NCI-H1105 treated with DMSO at 0.1 percent for 48 hours (cell line): ENCODE measurements at places on chromosomes 5 and 9.
A peak's percentile ranks its signal among the peaks of the same experiment; 100 is the strongest.

DNA sequence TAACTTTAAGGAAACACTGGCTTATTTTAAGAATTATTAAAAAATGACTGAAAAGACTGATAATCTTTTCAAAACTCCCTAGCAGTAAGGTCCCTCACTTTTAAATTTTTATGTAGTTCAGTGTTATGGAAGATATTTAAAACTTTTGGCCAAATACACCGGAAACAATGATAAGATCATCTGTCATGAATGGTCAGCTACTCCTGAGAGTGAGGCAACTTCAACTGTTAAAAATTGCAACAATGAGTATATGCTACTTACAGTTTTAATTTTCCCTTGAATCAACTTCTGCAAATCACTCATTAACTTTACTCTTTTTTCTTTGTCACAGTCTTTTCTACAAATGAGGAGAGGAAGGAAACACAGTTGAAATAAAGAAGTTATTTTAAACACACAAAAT lies 10.8 kb downstream of the PUM3 start:
- no peak for DNase-seq

- peak; percentile 62 for DNase-seq
Observed at GRCh38 chr9:35859310-35859989, 10.8 kb downstream of the OR13J1 start.

DNA sequence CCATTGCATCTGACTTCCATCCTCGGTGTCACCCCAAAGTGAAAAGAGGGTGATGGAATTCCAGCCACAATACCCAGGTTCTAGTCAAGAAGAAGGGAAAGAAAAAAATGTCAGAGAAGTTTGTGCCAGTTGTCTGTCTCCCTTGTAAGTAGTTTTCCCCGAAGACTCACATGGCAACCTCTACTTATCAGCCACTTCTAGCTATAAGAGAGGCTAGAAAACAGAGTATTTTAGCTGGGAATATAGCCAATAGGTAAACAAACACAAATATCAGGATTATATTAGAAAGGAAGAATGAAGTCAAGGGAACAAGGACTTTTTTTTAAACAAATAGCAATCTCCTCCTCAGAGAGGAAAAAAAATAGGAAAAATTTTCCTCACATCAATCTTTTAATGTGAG lies 12.2 kb upstream of the ISL1 start:
- DNase-seq, result peak; percentile 71

DNA sequence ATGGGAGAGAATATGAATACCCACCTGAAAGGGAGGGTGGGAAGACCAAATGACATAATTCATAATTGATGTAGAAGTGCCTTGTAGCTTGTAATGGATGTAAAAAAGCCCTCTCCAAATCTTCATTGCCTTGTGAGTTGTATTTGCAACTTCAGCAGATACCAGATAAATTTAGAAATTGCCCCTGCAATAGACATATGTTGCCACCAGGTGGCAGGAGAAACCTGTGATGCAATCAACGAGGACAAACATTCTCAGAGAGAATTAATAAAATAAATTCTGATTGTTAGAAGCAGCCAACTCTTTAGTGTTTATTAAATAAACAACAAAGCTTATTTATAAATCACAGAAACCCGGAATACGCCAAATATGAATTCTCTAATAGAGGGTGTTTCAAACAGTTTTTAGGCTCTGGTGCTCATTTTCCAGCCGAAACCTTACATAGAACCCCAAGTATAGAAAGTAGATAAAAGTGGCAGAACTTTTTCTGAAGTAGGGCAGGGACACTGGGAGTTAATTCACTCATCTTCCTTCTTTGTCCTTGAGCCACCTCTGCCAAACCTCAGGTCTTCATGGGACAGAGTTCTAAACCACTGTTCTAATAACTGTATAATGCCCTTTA lies 147.8 kb downstream of the TMEM38B start:
- peak; percentile 18 for DNase-seq

- no peak for DNase-seq
Observed at GRCh38 chr5:137833463-137833862, 34.2 kb upstream of the MYOT start.

DNA sequence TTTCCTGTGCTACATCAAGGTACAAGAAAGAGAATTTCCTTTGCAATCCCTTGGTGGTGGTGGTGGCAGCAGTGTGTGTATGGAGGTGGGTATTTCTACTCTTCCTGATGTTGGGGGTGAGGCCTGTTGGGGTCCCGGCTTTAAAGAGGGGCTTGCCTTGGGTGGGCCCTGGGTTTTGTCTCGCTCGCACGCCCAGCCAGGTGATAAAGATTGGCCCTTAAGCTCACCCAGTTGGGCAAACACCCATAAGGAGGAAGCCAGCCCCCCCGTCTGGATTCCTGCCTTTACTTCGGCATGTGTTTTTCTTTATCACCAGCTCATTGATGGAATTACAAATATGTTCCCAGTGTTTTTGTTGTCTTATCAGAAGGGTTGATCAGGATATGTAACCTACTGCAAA lies 16.0 kb upstream of the SARDH start:
- no peak for DNase-seq

- no peak for DNase-seq
Observed at GRCh38 chr9:87676976-87677775, 48.7 kb upstream of the CTSL start.

GRCh38 chr5:108620516-108620915 lies 127.2 kb upstream of the FER start:
- DNase-seq, result no peak

DNA sequence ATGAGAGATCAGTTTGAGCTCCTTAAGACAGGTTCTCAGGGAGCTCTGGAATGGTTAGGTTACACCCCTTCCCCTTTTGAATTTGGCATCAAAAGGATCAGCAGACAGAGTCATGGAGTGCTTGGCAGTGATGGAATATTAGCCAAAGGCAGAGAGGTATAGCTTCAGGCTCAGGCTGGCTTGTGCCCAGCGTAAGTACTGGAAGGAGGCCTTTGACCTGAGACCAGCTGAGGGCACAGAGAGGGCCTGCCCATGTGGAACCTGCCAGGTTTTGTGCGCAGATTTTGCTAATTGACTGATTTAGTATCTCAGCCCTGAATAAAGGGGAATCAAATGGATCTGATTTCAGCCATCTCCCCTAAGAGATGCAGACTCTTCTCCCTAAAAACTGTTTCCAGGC lies 81.5 kb downstream of the RGS3 start:
- no peak for DNase-seq

DNA sequence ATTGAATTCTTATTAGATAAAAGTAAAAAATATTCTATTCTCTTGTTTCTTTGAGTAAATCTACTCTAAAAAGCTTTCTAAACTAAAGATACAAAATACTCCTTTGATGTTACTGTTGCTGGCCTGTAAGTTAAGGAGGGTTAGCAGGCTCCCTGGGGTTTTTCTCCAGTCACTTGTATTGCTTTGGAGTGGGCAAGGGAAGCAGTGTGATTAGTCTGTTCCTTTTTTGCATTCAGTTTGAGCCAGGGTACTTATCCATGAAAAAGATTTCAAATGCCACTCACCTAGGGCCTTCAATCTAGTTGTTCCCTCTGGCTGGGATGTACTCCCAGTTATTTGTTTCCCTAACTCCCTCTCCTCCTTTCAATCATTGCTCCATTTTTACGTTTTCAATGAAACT lies 256.2 kb upstream of the SMC2 start:
- DNase-seq, result no peak

DNA sequence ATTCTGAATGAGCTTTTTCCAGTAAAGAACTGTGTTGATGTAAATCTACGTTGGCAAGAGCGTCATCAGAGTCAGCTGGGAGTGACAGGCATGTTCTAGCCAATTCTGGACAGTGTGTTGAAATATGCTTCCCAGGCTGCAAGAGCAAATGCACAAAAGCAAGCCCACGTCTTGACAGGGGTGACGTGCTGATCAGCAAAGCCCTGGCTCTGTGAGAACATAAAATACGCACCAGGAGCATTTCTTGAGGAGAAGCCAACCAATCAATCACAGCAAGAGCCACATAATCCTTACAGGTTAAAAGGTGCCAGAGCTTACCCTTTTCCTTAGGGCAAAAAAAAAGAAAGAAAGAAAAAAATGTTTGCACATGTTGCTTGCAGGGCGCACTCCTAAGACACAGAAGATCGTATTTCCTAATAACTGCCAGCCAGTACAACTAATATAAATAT lies 148.1 kb downstream of the PDE4D start:
- no peak for DNase-seq

GRCh38 chr5:139575751-139576150 lies 14.6 kb downstream of the UBE2D2 start:
- no peak for DNase-seq

DNA sequence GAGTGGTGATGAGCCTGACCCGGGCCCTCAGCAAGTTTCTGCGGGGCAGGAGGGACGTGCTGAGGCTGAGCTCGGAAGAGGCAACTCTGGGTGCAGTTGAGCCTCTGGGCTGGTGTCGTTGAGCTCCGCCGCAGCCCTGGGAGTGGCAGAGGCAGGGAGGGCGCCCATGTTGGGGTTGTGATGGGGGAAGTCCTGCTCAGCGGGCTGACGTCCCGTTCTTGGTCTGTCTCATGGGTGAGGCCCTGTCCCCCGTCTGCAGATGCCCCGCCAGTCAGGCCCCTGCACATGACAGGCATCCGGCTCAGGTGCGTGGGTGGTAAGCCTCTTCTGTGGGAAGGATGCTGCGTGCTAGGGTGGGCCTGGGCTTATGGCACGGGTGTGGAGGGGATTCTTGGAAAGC lies 64.3 kb downstream of the RXRA start:
- DNase-seq, result no peak

GRCh38 chr9:17165764-17166163 lies 30.9 kb downstream of the CNTLN start:
- DNase-seq, result no peak

- peak; percentile 79 for DNase-seq
Observed at GRCh38 chr9:14616188-14616982, 76.8 kb downstream of the ZDHHC21 start.

DNA sequence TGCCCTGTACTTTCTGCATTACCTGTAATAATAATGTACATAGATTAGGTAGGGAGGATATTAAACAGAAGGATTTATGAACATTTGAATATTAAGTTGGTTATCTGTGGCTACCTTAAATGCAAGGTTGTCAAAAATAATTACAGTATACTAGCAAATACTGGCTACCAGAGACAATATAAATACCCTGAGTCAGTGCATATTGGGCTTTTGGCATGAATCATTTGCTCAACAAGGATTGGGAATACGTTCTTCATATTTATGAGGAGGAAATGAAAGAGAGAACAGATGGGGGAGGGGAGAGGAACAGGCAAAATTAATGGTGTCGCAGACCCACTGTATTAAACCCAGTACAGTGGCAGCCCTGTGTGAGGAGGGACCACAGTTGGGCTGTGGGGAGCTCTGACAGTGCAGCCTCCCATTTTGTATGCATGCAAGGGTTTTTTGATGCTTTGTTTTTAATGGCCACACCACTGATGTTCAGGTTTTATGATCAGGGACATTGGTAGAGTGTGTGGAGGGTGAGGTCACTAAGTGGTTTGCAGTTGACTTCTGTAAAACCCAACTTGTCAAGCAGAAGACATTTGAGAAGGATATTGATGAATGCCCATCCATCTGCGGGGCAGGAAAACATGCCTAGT lies 56.9 kb downstream of the MVB12B start:
- DNase-seq, result no peak

- DNase-seq, result no peak
Observed at GRCh38 chr9:33101104-33101951, 24.9 kb upstream of the SMU1 start.

GRCh38 chr9:38419181-38419580 lies 5.1 kb downstream of the IGFBPL1 start:
- no peak for DNase-seq

DNA sequence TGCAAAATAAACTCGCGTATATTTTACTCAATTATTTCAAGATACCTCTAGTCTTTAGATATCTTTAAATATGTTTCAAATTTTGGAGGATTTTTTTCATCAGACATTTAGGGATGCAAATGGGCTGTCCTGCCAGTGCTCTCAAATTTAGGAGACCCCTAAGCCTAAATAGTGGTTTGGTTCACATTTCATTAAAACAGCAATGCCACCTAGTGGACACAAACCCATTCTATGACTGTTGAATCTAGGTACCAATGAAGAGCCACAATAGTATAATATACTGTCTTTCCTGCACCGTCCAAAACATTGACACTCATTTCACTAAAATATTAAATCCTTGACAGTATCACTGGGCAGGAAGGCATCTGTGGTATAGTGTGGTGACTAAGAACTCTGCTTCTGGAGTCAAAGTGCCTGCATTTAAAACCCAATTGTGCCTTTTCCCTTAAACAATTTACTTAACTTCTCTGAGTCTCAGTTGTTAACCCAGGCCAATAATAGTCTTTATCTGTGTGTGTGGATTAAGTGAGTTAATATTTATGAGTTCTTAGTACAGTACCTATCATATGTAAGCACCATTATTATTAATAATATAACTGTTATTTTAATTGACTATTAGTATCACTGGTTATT lies 148.0 kb downstream of the RORB start:
- peak; percentile 26 for DNase-seq

GRCh38 chr9:86163503-86163902 lies 64.1 kb upstream of the GOLM1 start:
- no peak for DNase-seq

- no peak for DNase-seq
Observed at GRCh38 chr5:148922606-148923005, 96.2 kb downstream of the ADRB2 start.

GRCh38 chr5:172078726-172079345 lies 72.4 kb upstream of the FBXW11 start:
- peak; percentile 5 for DNase-seq

GRCh38 chr5:68222824-68223354 lies 7.3 kb downstream of the PIK3R1 start:
- no peak for DNase-seq

GRCh38 chr5:115320006-115320405 lies 23.6 kb upstream of the CCDC112 start:
- no peak for DNase-seq

DNA sequence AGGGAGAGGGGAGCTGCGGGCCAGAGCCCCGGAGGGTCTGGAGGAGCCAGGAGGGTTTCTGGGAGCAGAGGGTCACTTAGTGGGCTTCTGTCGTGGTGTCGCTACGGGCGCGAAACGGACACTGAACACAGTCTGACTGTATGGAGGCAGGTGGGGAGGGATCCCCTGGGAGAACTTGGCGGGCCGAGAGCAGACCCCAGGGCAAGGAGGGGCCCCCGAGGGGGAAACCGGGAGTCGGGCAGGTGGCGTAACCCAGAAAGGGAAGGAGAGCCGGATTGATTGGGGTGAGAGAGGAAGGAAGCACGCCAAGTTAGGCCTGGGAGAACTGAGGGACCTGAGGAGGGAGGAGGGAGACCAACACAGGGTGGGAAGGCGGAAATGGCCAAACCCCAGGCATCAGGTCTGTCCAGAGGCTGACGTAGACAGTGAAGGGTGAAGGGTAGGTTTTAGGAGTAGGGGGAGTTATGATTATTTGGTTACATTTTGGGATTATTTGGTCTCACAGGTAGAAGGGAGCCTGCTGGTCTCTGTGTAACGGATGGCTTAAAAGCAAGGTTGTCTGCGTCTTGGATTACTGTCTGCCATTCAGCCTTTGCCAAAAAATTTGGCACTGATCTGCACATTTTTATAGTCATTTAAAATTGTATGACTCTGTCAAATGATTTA lies 3.3 kb upstream of the MSMP start:
- DNase-seq, result peak; percentile 57
